ENCODE measurements at places on chromosomes 2 and 18.

DNA sequence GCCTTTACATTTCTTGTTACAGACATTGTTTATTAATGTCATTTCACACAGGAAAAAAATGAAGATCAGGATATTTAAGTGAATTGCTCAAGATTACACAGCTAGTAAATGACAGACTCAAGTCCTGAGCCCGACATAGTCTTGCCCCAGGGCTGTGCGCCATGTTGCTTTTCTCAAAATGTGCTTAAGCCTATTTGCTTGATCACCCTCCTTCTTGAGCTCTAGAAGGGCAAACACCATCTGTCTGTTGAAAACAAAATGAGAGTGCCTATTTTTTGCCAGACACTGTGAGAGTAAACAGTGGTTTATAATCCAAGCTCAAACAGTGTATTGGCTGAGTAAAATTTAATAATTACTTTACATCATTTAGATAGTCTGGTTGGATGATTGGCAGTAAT lies 34.8 kb upstream of the HNMT start:
- DNase-seq: no peak

DNA sequence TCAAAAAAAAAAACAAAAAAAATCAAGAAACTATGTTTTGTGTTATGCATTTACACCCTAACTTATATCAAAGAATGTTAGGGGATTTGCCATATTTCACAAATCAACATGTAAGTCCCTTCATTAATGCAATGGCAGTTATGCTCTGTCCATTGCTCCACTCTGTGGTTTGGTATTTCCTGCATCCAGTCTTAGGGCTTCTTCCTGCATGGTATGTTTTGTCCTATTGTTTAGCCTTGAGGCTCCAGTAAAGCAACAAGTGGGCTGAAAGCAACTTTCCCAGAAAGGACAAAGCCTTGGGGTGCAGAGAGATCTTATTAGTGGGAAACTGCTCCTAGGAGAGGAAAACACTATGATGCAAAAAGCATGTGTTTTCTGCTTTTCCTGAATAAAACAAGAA lies 474.1 kb downstream of the IRS1 start:
- no peak for DNase-seq

DNA sequence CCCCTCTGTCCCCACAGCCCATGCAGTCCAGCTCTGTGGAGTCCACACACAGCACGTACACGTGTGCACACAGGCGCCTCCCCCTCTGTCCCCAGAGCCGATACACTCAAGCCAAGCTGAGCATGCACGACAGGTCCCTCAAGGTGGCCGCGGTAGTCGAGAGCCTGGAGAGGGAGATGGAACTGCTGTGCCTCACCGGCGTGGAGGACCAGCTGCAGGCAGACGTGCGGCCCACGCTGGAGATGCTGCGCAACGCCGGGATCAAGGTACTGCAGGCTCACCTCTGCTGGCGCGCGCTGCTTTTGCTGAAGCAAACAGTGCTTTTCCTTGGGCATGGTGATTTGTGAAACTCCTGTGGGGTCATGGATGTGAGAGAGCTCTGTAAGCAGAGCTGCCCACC lies 58.5 kb upstream of the NFATC1 start:
- no peak for DNase-seq

GRCh38 chr2:25528173-25528572 lies 145.2 kb downstream of the DTNB start:
- no peak for DNase-seq

- DNase-seq: no peak
These were observed 47.7 kb upstream of the WDR75 start for GRCh38 chr2:189393440-189394111.

DNA sequence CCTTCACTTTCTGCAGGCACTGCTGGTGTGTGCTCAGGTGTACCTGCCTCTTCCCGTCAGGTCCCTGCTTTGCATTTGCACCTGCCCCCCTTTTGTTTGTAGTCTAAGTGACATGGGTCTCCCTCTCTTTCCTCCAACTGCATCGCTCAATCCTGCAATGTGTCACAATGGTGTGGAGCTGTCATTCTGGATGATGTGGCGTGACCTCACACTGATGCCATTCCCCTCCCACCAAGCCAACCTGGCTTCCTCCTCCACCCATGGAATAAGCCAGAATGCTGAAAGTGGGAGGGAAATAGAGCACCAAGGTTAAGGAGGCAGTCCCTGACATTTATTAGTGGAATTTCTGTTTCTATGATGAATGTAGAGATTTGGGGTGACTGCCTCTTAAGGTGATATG lies 156.7 kb downstream of the ZBTB7C start:
- DNase-seq: no peak
